ENCODE measurements at places on chromosomes 6 and 20.

- DNase-seq = no peak
Observed at GRCh38 chr6:106910999-106911949, 63.3 kb downstream of the CD24 start.

DNA sequence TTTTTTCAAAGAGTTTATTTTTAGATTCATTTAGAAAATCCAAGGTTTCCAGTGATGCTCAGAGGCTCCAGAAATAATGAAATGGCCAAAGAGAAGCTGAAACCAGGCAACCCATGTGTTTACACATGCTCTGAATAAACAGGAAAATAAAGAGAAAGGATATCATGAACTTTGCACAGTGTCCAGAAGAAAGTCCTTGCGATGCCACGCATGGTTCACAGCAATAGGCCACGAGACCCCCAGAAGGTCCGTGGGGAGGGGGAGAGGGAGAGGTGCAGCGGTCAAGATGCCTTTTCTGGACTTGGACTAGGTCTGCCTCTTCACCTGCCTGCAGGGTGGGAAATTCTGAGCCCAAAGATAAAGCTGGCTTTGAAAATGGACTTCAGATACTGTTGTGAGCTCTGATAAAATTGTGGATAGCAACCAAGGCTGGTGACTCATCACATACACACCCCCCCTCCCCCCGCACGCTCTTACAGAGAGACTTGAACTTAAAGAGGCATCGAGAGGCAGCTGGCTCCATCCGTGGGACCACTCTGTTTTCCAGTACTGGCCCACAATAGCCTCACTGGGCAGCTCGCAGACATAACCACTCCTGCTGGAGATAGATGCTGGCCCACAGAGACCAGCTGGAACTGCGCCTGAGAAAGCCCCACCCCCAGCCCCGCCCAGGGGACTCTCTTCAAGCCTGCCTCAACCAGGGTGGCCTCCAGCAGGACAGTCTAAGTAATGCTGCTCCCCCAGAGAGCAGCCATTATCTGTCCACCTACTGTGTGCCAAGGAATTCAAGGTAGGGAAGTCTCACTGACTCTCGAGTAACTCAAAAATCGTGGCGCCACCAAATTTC, 21.2 kb upstream of the NFATC2 start:
- DNase-seq = no peak

DNA sequence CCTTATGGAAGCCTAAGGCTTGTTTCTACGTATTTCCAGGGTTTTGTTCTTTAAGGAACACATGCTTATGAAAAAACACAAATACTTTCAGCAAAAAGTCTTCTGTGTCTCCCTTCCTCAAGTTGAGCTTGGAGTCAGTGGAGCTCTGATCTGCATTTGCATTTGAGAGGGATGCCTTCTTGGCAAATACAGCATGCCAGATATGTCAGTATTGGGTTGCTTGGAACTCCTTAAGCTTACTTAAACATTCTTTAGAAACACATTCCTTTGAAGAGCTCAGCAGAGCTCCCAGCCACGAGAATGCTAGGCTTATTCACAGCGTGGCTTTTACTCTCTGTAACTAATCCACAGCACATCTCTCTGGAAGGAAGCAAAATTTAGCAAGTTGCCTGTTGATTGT, 68.3 kb downstream of the ANKRD6 start:
- DNase-seq = no peak

- DNase-seq = no peak
Observed at GRCh38 chr6:126396131-126396530, 56.2 kb downstream of the CENPW start.

DNA sequence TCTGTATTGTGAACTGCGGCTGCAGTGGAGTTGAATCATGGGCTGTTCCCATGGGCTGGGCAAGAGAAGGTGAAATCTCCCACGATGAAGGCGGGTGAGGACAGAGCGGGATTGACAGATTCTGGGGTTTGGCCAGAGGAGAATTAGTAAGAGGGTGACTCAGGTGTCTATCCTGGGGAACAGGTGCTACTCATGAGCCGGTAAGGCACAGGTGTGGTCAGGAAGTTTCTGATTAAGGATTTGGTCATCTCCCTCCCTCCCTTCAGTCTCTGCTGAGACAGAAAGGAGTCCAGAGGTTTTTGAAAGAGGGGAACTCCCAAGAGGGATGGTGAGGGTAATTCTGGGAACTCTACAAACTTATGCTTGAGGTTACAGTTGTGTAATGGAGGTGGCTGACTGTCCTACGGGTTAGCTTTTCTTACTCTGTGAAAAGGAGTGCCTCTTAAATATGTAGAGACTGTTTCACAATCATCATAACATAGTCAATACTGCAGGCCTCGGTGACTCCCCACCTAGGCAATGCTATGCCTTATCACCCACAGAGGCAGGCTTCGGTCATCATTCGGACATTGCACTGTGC, 31.5 kb downstream of the SERPINB1 start:
- DNase-seq = no peak

- no peak for DNase-seq
Observed at GRCh38 chr20:18138266-18138582, 561 bp downstream of the KAT14 start.

DNA sequence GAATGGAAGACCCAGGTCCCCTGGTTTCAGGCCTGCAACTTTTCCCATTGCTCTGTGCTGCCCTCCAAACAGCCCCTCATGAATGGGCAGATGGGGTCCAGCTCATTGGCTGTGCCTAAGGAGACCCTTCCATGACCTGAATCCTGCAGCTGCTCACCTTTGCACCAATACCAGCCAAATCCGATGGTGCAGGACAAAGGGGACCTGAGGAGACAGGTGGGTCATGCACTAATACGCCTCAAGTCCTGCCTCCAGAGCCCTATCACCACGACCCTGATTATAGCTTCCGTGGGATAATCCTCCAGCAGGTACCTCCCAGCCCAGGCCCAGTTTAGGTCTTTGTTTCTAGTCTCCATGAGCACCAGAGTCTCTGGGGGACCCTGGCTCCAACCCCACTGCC, 16.8 kb downstream of the TREM1 start:
- no peak for DNase-seq

DNA sequence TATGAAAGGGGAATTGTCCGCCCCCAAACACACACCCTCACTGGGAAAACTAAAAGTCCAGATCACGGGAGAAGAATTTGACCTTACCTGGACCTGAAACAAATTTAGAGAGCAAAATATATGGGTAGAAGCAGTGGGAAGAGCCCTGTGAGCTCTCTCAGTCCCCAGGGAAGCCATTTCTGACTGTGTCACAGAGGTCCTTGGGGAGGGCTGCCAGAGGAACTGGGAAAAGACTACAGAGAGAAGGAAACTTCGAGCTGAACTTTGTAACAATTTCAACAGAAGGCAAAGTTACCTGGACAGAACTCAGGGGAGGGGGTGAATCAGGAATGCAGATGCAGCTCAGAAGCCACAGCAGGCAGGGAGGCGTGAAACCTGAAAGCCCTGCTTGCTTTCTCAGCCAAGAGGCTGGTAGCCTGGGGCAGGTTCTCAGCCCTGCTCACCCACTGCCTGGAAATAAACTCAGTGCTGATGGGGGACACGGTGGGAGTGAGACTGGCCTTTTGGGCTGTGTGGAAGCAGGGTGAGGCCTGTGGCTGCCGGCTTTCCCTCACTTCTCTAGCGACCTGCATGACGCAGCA, 163.8 kb downstream of the TMEM200A start:
- DNase-seq = no peak

- no peak for DNase-seq
Observed at GRCh38 chr20:57212534-57213276, 53.7 kb downstream of the BMP7 start.

DNA sequence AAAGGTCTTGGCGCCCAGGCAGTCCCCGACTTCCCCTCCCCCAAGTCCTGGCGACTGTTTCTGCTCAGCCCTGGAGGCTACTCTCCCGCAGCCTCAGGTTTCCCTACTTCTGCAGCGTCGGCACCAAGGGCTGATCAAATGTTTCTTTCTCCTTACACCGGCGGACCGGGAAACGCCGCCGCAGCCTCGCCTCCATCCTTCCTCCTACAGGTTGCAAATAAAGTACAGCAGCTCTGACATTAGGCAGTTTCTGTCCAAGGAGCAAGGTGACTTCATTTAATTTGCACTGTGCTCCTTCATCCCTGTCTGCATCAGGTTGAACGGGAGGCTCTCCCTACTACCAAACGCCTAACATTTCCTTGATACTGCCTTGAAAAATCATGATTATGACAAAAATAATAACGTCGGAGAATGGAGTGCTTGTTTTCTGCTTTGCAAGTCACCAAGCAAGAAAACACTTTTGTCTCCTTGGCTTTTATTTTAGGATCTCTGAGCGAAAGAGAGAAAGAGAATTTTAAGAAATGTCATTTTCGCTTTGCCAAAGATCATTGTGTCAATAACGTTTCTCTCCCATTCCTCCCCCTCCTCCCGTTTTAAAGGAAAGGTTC, 1.0 kb downstream of the CLIC5 start:
- no peak for DNase-seq

DNA sequence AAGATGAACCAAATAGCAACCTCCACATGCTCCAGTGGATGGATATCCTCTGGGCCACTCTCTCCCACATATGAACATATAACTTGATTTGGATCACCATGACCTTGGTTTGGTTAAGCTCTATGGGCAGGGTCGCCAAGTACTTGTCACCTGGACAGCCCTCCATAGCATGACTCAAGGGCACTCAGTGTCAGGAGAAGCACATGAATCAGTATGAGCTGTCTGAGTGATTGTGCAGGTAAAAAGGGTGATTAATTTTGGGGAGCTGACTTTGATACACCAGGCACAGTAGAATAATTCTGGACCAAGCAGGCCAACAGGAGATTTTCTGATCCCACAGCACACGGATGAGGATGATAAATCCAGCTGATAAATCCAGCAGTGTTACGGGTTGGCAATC, 74.4 kb downstream of the OPRM1 start:
- no peak for DNase-seq

GRCh38 chr6:168015009-168015408, 17.5 kb downstream of the KIF25 start:
- no peak for DNase-seq

DNA sequence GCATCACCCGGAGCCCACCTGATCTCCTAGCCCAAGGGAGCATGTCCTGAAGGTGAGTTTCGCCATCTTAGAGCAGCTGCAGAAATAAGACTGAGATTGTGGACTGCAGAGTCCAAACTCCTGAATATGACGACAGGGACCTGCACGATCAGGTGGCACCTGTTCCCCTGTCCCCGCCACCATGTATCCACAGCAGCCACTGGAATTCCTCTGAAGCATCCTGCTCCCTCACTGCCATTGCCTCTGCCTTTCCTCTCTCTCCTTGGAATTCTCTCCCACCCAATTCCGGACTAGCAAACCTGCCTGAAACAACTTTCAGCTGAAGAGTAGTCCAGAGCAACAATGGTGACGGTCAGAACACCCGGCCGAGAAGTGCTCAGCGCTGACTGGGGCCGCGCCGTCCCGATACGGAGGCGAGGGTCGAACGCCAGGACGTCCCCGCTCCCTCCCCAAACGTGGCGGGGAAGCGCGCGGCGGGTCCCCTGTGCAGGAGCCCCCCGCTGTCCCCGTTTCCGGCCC, 694 bp upstream of the FAM120B start:
- no peak for DNase-seq

GRCh38 chr20:62479156-62479555, 3.4 kb upstream of the GATA5 start:
- DNase-seq = no peak

DNA sequence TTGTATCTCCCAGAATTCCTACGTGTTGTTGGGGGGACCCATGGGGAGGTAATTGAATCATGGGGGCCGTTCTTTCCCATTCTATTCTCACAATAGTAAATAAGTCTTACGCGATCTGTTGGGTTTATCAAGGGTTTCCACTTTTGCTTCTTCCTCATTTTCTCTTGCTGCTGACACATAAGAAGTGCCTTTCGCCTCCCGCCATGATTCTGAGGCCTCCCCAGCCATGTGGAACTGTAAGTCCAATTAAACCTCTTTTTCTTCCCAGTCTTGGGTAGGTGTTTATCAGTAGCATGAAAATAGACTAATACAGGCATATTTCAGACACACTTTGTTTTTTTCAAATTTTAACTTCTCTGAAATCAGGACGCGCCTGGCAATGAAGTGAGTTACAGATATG, 14.4 kb upstream of the PGK2 start:
- DNase-seq = no peak

- no peak for DNase-seq
Observed at GRCh38 chr20:48096957-48097890, 311.9 kb upstream of the SULF2 start.

- no peak for DNase-seq
Observed at GRCh38 chr6:110307368-110307767, 50.8 kb downstream of the METTL24 start.

DNA sequence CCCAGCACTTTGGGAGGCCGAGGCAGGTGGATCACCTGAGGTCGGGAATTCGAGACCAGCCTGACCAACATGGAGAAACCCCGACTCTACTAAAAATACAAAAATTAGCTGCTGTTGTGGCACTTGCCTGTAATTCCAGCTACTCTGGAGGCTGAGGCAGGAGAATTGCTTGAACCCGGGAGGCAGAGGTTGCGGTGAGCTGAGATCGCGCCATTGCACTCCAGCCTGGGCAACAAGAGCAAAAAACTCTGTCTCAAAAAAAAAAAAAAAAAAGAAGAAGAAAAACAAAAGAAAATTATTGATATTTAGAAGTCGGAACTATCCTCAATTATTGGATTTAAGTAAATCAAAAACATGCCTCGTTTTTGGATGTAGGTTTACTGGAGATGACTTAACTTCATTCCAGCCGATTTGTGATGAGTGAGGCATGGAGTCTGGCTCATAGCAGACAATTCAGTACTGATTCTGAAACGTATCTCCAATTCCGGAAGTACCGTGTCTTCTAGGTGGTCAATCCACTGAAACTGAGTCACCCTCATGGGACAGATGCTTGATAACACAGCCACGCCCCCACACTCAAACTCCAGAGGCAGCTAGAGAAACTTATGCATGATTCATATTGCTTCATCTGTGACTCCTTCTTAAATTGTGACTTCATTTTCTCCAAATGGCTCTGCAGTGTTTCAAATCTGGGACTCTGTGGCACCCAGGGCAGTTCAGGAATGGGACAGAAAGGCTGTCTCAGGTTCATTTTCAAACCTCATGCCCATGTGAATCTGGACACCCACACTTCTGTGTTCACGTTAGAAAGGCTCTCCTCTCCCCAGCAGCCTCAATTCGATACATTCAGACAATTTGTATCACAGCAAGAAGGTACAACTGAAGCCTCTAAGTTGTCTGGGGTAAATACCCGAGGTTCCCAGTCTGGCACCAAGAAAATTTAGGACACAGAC, 110.4 kb upstream of the ARMC2 start:
- DNase-seq = peak; percentile 8

GRCh38 chr20:7855545-7855944, 84.7 kb downstream of the HAO1 start:
- no peak for DNase-seq

GRCh38 chr20:1225783-1226654, at the start of gene RAD21L1:
Gene RAD21L1, plus strand, starts transcription at chr20:1226044. Its CDS starts 2,410 bp downstream, at chr20:1228454.
- peak; percentile 73 for DNase-seq

GRCh38 chr6:46366190-46366900, 124.9 kb downstream of the RCAN2 start:
- DNase-seq = no peak

GRCh38 chr20:3758566-3758965, 9.0 kb downstream of the ADISSP start:
- no peak for DNase-seq

- no peak for DNase-seq
Observed at GRCh38 chr6:112396221-112396620, 49.1 kb downstream of the RFPL4B start.

Measured in stimulated activated CD4-positive, alpha-beta T cell treated with anti-CD3 and anti-CD28 coated beads, Interleukin-12 subunit alpha, Interleukin-12 subunit beta, amount 100 ng/mL, for 24 hours (primary cell).